ENCODE measurements at places on chromosomes 7 and 10.

DNA sequence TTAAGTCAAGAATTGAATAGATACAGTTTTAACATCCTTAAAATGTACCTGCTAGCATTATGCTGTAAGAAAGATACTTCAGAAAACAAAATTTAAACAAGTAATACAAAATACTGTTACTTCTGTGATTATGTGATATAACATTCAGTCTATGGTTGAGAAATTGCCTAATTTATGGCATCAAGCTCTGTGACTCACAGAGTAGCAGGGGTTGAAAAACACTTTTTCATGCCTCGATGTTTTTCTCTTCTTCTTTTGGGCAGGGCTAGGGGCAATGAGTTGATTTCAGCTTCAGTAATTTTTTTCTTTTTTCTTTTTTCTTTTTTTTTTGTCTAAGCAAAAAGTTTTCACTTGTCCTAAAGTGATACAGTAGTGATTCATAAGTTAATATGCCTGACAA, 209.2 kb downstream of the MBL2 start:
- no peak for DNase-seq

- no peak for DNase-seq
Observed at GRCh38 chr10:48239618-48240017, 34.9 kb downstream of the FRMPD2 start.

DNA sequence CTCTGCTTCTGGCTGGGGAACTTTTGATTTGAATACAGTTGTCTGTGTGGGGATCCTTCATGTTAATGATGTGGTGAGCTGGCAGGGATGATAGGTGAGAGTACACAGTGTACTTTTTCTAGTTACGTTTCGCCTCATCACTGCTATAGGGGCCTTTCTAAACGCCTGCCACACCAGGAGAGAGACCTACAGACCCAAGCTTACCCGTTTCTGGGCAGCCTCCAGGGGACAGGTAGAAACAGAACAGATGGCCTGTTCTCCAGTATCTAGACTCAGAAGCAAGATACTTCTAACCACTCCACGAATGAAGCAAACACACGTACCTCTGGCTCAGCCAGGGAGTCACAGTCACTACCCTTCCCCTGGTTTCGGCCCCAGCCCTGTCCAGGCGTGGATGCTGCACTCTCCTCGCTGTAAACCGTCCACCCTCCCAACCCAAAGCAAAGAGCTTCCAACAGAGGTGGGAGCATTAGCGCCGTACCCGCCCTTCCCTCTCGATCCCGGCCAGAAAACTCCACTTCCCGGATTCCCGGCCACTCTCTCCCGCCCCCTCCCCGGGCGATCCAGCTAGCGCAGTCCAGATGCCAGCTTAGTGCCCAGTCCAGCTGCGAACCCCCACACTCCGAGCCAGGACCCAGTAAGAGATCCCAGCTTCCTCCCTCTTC, 1.2 kb downstream of the CCDC6 start:
- no peak for DNase-seq

- DNase-seq: no peak
Observed at GRCh38 chr10:111873621-111874135, 309.9 kb downstream of the GPAM start.

- no peak for DNase-seq
Observed at GRCh38 chr10:113650172-113650571, 13.7 kb downstream of the NRAP start.

DNA sequence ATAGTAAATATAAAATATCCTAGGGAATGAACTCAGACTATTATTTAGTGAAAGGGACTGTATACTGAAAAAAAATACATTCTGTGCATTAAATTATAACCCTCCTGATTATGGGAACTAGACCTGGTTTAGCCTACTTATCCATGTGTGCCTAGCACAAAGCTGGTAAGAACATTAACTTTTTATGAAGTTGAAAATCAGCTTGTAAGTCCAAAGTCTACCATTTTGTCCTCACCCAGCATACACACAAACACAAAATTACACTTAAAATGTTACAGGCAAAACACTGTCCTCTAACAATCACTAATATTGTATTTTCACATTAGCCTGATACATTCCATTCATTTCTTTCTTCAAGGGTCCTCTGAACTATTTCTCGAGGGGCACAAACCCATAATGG, 19.9 kb upstream of the NEBL start:
- no peak for DNase-seq

DNA sequence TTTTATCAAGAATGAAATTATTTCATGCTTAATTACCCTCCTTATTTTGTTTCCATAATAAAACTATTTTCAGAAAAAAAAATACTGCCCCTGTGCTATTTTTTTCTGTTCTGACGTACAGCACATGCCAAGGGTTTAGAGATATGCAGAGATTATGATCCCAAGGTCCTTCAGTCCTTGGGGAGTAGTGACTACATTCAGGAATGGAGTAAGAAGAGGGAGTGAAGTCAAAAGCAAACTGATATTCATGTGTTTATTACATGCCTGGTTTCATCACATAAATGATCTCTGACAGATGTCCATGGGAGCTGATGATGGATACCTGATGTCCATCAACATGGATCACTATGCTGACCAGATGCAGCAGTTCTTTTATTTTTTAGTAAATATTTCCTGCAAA, 17.2 kb downstream of the AKAP9 start:
- DNase-seq: no peak

DNA sequence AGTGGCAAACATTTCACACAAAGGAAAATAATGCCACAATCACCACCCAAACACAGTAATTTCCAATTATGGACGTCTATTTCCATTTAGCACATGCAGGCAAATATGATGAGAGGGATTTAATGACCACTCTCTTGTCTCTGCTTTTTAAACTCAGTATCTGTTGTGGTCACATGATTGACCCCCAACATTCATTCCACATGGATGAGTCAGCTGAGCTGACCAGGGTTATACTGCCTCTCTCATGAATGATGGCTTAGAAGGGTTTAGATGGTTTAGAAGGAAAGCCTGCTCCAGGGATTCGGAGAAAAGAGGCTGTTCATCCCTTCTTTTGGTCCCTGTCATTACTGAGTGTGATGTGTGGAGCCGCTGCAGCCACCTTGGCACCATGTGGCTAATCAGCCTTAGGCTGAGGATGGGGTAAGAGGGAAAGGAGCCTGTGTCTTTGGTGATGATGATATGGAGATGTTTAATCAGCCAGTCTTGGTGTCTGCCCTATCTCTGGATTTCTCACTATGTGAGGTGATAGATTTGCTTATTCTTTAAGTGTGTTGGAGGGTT, 38.2 kb upstream of the JAKMIP3 start:
- DNase-seq: no peak

DNA sequence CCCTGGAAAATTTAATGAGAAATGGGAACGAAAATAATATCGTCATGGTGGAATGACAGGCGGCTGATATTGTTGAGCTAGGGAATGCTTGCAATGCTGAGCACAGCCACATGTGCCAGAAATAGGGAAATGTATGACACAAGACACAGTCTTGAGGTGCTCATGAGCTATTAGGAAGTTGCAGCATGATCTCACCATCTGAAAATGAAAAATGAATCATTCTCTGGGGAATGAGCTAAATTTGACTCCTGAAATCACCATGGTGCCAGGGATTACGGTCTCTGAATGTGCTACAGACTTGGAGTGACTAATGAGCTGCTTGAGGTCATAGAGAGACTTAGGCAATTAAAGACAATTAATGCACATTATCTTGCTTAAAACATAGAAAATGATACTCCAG, 845.0 kb downstream of the CNTNAP2 start:
- DNase-seq: no peak

GRCh38 chr10:90031776-90032175, 330.4 kb downstream of the KIF20B start:
- no peak for DNase-seq

GRCh38 chr10:612696-613095, 76.8 kb downstream of the DIP2C start:
- DNase-seq: no peak

GRCh38 chr10:90920986-90921666, at the start of gene ANKRD1:
ANKRD1 (minus strand) TSS chr10:90921087; CDS start chr10:90921027, 60 bp downstream.
- no peak for DNase-seq

DNA sequence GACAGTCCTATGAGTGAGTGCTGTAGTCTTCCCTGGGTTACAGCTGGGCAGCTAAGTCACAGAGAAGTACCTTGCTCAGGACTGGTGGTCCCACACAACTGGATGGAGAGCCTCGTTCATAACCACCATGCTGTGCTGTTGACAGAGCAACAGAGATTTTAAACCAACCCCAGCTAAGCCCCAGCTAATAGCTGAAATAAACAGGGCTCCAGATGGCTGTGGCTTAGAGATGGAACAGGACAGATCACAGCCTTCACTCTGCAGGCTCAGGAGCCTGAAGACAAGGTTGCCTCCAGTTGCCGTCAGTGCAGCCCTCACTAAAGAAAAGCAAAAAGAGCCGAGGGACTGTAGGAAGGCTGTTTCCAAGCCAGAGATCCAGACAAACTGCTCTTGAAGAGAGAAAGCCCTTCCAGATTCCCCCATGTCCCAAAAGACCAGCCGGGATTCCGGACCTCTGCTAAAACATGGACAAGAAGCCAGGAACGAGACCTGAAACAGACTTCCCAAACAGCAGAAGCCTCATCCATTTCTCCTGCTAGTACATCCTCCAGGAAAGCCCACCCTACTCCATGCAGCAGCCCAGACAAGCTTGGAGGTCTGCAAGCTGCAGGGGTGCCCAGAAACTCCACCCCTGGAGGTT, 4.2 kb downstream of the HTRA1 start:
- DNase-seq: no peak

- no peak for DNase-seq
Observed at GRCh38 chr7:76193466-76193865, 8.2 kb upstream of the SRRM3 start.

- DNase-seq: no peak
Observed at GRCh38 chr7:108578937-108579336, 9.3 kb downstream of the DNAJB9 start.

DNA sequence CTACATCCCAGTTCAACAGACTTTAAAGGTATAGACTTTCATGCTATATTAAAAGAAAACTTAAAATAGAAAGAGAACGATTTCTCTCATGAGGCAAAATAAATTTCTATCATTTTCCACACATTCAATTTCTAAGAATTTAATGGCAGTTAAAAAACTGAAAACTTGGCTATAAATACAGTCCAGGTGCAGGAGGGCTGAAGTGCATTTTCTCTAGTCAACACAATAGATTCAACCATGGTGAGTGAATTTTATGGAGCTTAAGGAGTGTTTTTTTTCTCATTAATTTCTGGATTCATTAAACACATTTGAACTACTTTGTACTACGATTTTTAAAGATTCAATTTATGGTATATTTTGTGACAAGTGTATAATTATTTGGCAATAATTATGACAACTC, 240.8 kb upstream of the SLC26A5 start:
- no peak for DNase-seq
